ENCODE measurements at places on chromosomes 12 and 14.

GRCh38 chr12:49538510-49539403 lies at the start of gene KCNH3:
Gene KCNH3, plus strand, starts transcription at chr12:49539030. Its CDS starts 387 bp downstream, at chr12:49539417.
- peaks cover 16% of the 10 kb centered on the region for H3K4me1 ChIP-seq
- H3K36me3 ChIP-seq, result no peaks in the 10 kb centered on the region
- no peak within 1 kb of the TSS for H3K27ac ChIP-seq
- H3K4me3 ChIP-seq, result peak within 1 kb of the TSS; percentile 6
- peak; percentile 86 for DNase-seq

GRCh38 chr12:29088611-29089219 lies 60.4 kb upstream of the FAR2 start:
- DNase-seq, result no peak
- no peaks in the 10 kb centered on the region for H3K4me1 ChIP-seq

DNA sequence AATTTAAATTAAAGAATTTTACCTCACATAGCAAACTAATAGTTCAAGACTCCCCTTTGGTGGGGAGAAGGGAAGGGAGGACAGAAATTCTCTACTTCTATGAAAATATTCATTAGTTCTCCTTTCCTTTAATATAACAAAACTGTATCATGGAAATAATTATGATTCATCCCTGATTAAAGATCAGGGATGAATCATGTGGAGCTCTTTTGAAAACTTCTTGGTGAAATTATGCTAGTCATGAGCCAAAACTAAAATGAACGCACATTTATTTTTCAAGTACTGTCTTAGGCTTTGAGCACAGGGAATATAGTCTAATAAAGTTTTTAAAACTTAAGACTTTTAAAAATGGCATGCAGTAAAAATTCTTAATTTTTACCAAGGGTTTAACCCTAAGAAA lies 17.1 kb downstream of the TMBIM4 start:
- no peaks in the 10 kb centered on the region for H3K27me3 ChIP-seq
- no peak for DNase-seq
- H3K4me1 ChIP-seq, result peaks cover 36% of the 10 kb centered on the region
- no peak overlapping the region for H3K4me3 ChIP-seq
- H3K27ac ChIP-seq, result peak overlapping the region; percentile 67

GRCh38 chr12:30902596-30902995 lies 24.0 kb upstream of the TSPAN11 start:
- no peaks in the 10 kb centered on the region for H3K36me3 ChIP-seq
- H3K4me1 ChIP-seq, result no peaks in the 10 kb centered on the region
- no peak overlapping the region for H3K27ac ChIP-seq
- H3K4me3 ChIP-seq, result no peak overlapping the region
- no peak for DNase-seq

DNA sequence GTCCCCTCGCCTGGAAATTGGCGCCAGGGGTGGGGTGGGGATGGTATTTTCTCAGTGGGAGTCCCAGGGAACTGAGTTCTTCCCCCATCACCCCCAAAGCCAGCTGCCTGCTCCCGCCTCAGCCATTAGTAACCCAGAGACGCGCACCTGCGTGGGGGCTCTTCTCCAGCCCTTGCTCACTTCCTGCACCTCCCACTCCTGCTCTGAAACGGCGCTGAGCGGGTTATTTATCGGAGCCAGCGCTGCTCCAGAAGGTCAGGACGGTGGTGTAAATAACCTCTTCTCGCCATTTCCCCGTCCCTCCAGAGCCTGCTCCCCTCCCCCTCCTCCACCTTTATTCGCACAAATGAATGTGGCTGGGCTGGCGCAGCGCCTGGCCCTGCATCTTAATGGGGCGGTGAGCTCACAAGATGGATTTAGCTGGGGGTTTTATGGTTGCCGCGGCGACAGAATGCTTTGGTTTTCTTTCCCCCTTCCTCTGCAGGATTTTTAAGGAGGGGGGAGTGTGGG lies 12.2 kb downstream of the GPR84 start:
- DNase-seq, result peak; percentile 78
- H3K36me3 ChIP-seq, result no peaks in the 10 kb centered on the region
- H3K27me3 ChIP-seq, result no peaks in the 10 kb centered on the region
- peaks cover 18% of the 10 kb centered on the region for H3K4me1 ChIP-seq
- no peak overlapping the region for H3K4me3 ChIP-seq
- no peak overlapping the region for H3K27ac ChIP-seq

DNA sequence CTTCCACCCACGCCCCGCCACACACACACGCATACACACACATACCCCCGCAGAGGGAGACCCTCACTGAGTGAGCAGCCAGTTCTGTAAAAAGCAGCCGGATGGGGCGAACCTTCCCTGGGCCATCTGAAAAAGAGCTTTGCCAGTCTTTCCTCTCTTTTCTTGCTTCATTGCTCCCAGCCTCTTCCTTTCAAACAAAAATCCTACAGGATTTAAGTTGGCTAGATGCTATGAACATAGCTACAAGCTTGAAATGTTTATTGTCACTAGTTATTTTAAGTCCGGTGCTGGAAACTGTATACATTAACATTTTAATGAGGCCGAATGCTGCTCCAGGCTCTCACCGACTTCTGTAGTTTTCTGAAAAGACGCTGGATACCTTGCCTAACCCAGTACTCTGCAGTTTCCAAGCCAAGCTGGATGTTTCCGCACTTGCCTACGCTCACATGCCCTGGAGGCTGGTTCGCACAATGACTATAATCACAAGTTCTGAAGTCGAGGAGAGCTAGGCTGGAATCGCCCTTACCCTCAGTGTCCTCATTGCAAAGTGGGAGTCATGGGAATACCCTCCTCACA lies 39.2 kb downstream of the LTBP2 start:
- DNase-seq, result no peak
- no peaks in the 10 kb centered on the region for H3K27me3 ChIP-seq
- H3K4me3 ChIP-seq, result no peak overlapping the region
- peaks cover 40% of the 10 kb centered on the region for H3K4me1 ChIP-seq

- H3K4me3 ChIP-seq, result no peak overlapping the region
- H3K27me3 ChIP-seq, result no peaks in the 10 kb centered on the region
- no peak overlapping the region for H3K27ac ChIP-seq
- H3K4me1 ChIP-seq, result no peaks in the 10 kb centered on the region
- no peak for DNase-seq
These were observed 18.3 kb downstream of the HAL start for GRCh38 chr12:95977764-95978305.

GRCh38 chr12:100953217-100953616 lies 158.6 kb downstream of the ANO4 start:
- no peak overlapping the region for H3K27ac ChIP-seq
- H3K4me1 ChIP-seq, result no peaks in the 10 kb centered on the region
- no peaks in the 10 kb centered on the region for H3K36me3 ChIP-seq

GRCh38 chr12:53820514-53821306 lies 68.9 kb upstream of the CISTR start:
- H3K27ac ChIP-seq, result no peak overlapping the region
- H3K27me3 ChIP-seq, result peaks cover 29% of the 10 kb centered on the region
- no peaks in the 10 kb centered on the region for H3K4me1 ChIP-seq
- DNase-seq, result no peak

GRCh38 chr12:53049571-53050318 lies at the start of gene TNS2:
Gene TNS2, plus strand, starts transcription at chr12:53050065. Its CDS starts 121 bp downstream, at chr12:53050186.
- H3K4me1 ChIP-seq, result peaks cover 76% of the 10 kb centered on the region
- DNase-seq, result peak; percentile 88
- H3K27me3 ChIP-seq, result no peaks in the 10 kb centered on the region
- H3K36me3 ChIP-seq, result no peaks in the 10 kb centered on the region
- no peak within 1 kb of the TSS for H3K4me3 ChIP-seq

- H3K27me3 ChIP-seq, result no peaks in the 10 kb centered on the region
- no peak overlapping the region for H3K27ac ChIP-seq
- no peak overlapping the region for H3K4me3 ChIP-seq
- DNase-seq, result no peak
- H3K4me1 ChIP-seq, result no peaks in the 10 kb centered on the region
- H3K36me3 ChIP-seq, result no peaks in the 10 kb centered on the region
These were observed 165.4 kb upstream of the LRIG3 start for GRCh38 chr12:59085690-59086089.

- H3K27ac ChIP-seq, result no peak overlapping the region
- H3K27me3 ChIP-seq, result no peaks in the 10 kb centered on the region
- no peak overlapping the region for H3K4me3 ChIP-seq
- no peak for DNase-seq
- no peaks in the 10 kb centered on the region for H3K4me1 ChIP-seq
- H3K36me3 ChIP-seq, result no peaks in the 10 kb centered on the region
These were observed 231.0 kb downstream of the RBM19 start for GRCh38 chr12:113735131-113735530.

DNA sequence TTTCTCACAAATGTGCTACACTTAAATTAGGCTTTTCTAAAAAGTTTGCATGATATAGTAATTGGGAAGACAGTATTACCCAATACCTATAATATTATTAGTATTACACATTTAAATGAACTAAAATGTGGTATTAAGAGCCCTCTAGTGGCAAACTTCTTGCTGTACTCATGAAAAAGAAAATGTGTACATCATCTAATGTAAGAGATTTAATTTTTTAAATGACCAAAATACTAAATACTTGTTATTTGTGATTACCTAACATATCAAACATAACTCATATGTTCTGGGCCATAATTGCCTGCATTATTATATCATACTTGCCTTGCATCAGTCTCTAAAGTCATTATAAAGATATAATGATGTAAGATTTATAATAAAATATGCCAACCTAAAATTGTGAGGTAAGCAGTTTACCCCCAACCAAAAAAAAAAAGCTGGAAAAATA lies 64.2 kb downstream of the DNAI7 start:
- no peak overlapping the region for H3K27ac ChIP-seq
- H3K4me3 ChIP-seq, result no peak overlapping the region
- no peaks in the 10 kb centered on the region for H3K27me3 ChIP-seq
- DNase-seq, result no peak
